ENCODE measurements at places on chromosomes 3 and 15.

GRCh38 chr15:59257140-59257539 lies 50.5 kb downstream of the LDHAL6B start:
- no peak for DNase-seq

- peak; percentile 81 for DNase-seq
These were observed 556.6 kb downstream of the FOXP1 start for GRCh38 chr3:71026634-71027578.

GRCh38 chr3:69646287-69647067 lies 92.8 kb upstream of the MITF start:
- no peak for DNase-seq

DNA sequence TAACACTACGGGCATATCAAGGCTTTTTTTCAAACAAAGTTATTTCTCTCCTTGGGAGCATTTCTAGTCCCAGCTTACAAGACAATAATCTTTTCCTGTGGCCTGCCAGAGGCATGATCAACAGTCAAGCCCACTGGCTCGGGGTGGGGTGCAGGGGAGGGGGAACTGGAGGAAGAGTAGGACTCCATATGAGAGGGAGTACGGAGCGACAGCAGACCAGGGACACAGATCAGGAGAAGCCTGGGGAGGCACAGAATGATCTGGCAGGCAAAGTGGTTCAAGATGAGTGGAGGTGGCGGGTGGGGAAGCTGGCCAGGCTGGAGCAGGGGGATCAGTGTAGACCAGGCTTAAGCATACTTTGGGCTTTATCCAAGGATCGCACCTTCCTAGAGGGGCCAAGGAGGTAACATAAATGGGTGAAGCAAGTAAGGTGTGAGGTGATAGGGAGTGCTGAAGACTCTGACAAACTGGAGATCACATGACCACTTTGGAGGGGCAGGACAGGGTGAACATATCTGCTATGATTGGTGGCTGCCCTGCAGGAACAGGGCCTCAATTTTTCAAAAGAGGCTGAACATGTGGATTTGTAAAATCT lies 37.4 kb downstream of the KLF15 start:
- DNase-seq, result no peak

DNA sequence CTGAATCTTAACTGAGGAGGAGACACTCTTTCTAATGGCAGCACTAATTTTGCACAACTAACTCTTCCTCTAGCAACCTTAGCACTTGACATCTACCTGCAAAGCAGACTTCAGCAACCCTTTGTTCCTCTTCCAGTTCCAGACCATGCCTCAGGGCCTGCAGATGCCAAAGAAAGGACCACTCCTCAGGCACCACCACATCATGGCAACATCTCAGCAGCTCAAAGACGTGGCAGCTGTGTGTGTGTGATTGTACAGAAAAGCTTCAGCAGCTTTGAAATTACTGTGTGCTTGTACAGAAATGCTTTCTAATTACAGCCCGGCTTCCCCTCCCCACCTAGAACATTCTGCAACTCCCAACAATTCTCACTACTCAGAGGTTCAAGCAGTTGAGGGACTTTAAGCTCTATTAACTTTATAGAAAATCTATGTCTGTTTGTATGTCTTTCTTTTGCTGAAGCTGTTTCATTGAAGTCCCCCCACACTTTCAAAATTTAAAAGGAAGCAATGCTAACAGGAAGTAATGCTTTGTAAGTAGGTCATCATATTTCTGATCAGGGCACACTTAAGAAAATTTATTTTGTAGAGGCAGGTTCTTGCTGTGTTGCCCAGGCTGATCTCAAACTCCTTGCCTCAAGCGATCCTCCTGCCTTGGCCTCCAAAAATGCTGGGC lies 115.2 kb downstream of the CD47 start:
- DNase-seq, result peak; percentile 67

DNA sequence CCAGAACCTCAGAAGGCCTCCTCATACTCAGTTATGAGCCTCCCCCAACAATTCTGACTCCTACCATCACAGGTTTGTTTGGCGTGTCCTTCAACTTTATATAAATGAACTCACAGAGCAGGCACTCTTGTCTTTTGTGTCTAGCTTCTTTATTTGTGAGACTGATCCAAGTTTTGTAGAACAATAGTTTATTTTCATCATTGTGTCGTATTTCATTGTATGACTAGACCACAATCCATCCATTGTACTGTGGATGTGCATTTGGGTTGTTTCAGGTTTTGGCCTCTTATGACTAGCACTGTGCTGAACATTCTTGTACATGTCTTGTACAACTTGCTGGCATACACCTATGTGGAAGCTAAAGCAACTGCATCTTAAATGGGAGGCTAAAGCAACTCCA lies 292.8 kb upstream of the LYSMD4 start:
- DNase-seq, result no peak

GRCh38 chr3:15932348-15933300 lies 134.8 kb upstream of the ANKRD28 start:
- no peak for DNase-seq

- no peak for DNase-seq
These were observed 44.9 kb upstream of the TSEN2 start for GRCh38 chr3:12439161-12439940.

- peak; percentile 4 for DNase-seq
These were observed 6.2 kb downstream of the SUCLG2 start for GRCh38 chr3:67648229-67648628.

DNA sequence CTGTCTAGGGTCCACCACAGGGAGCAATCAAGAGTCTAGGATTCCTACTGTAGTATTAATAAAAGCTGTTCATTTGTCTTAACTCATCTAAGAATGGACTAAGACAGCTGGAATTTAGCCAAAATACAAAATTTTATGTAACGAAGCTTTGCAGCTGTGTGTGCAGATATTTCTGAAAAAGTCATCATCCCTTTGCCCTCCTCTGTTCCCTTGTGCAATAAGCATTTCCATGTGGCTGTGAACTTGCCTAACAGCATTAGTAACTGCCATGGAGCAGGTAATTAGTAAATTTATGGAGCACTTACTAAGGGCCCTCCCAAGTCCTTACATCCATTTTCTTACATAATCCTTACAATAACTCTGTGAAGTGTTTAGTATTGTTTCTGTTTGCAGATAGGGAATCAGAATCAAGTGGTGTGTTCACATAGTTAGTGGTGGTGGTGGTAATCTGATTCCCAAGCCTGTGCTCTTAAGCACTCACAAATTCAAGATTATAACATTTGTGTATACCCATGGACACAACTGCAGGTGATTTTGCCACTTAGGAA lies 114.5 kb downstream of the RARB start:
- peak; percentile 42 for DNase-seq

- no peak for DNase-seq
These were observed 101.2 kb upstream of the ETV5 start for GRCh38 chr3:186209810-186210752.

GRCh38 chr3:55683666-55684270 lies 196.7 kb upstream of the WNT5A start:
- DNase-seq, result no peak

DNA sequence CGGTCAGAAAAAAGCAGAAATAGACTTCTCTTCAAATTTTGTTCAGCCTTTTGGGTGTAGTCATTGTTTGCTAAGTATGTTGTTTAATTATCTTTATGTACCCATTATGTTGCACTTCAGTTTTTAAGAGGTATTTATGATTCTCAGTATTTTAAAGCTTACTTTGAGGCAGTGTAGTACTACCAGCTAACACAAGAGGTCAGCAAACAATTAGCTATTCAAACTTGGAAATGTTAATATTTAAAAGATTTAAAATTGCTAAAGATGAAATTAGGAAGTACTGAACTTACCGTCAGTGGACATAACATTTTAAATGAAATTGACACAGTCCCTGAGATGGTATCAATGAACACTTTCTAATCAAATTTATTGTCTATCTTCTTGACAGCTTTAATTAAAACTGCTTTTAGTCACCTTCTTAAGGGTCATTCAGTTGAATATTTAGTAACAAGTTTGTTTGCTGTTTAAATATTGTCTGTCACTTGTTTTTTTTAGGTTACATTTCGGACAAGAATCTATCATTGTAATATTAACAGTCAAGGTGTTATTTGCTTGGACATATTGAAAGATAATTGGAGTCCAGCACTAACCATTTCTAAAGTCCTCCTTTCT lies 28.1 kb downstream of the NKIRAS1 start:
- peak; percentile 6 for DNase-seq

Measured in NCI-H69 (cell line).